ENCODE measurements at places on chromosomes 16 and 17.

GRCh38 chr17:74523308-74523707, 8.0 kb downstream of the CD300LB start:
- no peak for DNase-seq

GRCh38 chr17:60773552-60773951, 95.9 kb downstream of the BCAS3 start:
- no peak for DNase-seq

GRCh38 chr17:44005527-44006271, 1.3 kb downstream of the NAGS start:
- DNase-seq, result no peak

DNA sequence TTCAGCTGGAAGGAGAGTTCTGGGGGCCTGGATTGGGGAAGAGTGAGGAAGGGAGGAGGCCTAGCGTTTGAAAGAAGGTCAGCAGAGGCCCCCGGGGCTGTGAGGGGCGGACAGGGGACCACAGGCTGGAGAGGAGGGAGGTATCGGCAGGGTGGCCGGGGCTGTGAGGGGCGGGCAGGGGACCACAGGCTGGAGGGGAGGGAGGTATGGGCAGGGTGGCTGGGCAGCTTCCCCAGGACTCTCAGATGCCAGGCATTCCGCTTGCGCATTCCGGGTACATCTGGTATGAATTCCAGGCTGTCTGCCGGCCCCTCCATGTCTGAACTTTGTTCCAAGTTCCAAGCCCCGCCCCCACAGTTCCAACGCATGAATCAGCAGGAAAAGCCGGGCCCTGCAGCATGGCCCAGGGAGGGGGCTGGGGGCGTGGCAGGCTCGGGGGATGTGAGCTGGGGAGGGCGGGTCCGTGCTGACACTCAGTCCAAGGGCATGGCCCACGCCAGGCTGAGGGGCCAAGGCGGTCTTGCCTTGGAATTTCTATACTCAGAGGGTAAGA, 4.3 kb upstream of the TLCD2 start:
- no peak for DNase-seq

- DNase-seq, result no peak
Measured at GRCh38 chr16:20410121-20410723, 888 bp downstream of the ACSM5 start.

DNA sequence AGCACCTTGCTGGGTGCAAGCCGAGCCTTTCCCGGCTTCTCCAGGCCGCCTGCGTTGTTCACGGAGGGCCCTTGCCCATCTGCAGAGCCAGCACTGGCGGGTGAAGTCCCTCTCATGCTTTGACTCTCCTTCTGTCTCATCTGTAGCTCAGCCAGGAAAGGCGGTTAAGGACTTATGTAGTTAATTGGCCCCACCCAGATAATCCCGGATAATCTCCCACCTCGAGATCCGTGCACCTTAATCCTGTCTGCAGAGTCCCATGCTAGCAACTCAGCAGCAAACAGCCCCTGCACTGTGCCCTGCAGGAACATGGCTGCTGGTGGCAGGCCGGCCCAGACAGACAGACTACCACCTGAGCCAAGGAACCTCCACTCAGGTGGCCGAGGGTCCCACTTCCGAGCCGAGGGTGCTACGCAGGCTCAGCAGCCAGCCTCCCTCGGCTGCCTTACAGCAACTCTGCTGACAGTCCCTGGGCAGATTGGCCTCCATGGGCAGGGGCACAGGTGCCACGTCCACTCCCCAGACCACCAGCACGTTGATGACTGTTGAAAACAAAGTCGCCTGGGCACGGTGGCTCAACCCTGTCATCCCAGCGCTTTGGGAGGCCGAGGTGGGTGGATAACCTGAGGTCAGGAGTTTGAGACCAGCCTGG, 16.9 kb downstream of the RAB40C start:
- DNase-seq, result no peak

GRCh38 chr16:70687671-70688245, 1.9 kb upstream of the MTSS2 start:
- DNase-seq, result no peak

- DNase-seq, result no peak
Measured at GRCh38 chr17:6492892-6493674, 48.8 kb downstream of the PIMREG start.
